ENCODE measurements at places on chromosomes 2 and 18.

DNA sequence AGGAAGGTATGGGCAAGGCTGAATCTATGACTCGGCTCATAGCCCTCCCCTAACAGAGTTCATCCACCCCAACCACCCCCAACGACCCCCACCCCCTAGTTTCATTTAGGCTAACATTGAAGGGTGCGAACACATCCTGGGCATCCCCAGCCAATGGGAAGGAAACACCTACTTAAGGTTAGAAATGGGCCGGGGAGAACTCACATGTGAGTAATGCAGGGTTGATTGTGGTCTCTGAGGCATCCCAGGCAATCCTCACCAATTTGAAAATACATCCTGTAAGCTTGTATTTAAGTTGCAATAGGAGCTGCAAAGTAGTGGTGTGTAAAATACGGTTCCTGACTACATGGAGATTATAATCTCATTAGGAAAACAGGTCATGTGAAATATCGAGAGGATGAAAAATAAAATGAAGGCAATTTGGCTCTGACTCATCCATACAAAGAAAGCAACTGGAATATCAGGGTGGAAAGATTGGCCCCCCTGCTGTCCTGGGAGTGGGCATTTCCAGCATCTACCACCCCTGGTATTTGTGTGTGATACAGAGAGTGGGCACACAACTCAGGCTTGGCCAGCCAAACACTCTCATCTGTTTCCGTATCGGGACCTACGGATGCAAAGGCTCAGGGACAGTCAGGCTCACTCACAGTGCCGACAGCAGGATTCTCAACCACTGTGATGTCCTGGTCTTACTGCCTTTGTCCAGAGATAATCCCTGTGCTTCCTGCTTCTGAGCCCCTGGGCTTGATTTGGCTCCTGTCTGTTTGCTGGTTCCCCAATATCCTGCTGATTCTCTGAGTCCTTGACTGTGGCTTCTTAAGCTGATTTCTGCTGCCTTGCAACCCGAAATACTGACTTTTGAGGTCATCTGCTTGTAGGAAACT, 90.0 kb upstream of the NCKAP5 start:
- no peak for DNase-seq

DNA sequence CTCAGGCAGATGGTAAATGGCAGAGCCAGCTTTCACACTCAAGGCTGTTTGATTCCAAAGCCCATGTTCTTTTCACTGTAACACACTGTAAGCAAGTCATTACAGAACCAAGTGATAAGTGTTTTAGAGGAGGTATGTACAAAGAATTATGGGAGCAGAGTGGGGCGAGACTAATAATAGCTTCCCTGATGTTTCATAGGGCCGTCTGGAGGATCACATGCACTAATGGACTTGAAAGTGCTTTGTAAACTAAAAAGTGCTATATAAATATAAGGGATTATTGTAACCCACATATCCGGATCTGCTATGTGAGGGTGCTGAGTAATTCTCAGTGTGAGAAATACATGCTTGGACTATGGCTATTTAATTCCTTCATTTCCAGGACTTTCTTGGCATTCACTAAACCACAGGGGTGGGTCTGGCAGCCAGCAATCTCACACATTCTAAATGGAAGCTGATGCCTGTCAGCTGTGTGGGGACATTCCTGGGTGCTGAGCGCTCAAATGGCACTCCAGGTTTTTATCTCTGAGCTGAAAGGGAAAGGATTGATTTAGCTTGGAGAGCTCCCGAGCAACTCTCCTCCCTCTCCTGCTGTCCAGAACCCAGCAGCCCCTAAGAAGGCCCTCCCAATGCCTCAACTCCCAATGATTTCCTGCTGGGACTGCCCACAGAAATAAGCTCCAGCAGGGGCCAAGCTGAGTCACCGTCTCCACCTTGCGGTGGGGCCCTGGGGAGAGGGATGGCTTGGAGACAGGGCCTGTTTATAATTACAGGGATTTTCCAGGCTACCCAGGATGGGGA, 222.8 kb downstream of the SOX11 start:
- no peak for DNase-seq

DNA sequence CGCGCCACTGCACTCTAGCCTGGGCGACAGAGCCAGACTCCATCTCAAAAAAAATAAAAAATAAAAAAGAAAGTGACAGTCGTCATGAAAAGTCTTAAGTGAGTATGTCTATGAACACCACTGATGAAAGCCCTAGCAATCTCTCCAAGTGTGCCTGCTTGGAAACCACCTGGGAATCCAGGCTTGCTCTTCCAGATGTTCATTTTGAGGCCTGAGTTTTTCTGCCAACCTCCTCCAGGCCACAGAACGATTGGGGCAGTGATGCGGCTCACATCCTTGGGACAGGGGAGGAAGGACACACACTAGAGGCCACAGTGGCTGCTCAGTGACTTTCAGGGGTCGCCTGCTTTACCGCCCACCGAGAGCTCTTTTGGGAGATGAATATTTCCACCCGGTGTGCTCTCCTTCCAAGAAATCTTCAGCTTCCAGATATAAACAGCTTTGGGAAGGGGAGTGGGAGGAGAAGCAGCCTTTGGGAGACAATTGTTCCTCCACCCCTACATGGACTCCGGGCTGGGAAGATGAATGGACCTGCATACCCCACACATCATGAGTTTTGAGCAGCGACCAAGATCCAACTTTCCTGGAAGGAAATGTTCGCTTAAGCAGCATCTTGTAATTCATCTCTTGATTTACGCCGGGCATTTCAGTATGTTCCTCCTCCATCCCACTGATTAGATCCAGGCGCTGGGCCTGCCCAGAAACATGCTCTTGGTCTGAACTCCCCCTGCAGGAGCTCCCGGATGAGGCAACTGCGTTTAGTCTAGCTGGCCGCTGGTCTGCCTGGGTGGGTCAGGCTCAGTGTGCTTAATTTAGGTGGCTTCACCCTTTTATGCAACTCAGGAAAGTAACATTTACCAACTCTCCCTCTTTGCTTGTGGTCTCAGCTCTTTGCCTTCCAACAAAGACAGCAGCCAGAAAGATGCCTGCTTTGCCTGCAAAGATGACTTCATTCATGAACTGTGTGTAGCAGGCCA, 6.2 kb upstream of the ARMC9 start:
- DNase-seq, result peak; percentile 89

DNA sequence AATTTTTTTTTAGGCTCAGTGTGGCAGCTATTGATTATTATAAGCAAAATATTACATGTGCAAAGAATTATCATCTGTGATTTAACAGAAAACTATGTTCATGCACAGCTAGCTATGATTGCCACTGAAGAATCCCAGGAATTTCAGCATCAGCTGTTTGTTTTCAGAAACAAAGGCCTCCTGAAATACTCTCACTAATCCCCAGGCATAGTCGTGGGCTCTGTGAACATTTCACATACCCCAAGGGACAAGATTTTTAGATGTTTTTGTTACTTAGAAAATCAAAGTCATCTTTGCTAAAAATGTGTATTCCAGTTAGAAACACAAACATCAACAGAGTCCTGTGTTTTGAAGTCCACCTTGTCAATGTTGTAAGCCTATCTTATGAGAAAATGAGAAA, 156.1 kb downstream of the MYO1B start:
- peak; percentile 25 for DNase-seq

GRCh38 chr2:173290046-173290445, 64.6 kb upstream of the CDCA7 start:
- no peak for DNase-seq

Measured in HCEC 1CT (cell line).